Smooth muscle cell of the coronary artery (primary cell): ENCODE measurements at places on chromosomes 11 and 22. TPM values are rescaled to one million over a fixed set of nuclear protein-coding genes. Genes with fewer than 3 reads are reported as not detected.

LRRC75B gene
- 1.9 and 2.6 TPM in 2 replicates for total RNA-seq

LYVE1 gene
- total RNA-seq: 0.23 and 0.59 TPM in 2 replicates

RFPL1 gene
- not detected in 2 replicates for total RNA-seq

VWCE gene
- 0.38 and 3.3 TPM in 2 replicates for total RNA-seq

NDUFA6 gene
- 61.3 and 63.1 TPM in 2 replicates for total RNA-seq

JHY gene
- total RNA-seq: 0.98 and 1.4 TPM in 2 replicates

DERL3 gene
- total RNA-seq: 0.23 TPM in 1 of 2 replicates, not detected in the other

NTM gene
- 16.1 and 16.8 TPM in 2 replicates for total RNA-seq

CABP4 gene
- total RNA-seq: not detected in 2 replicates

C11orf42 gene
- total RNA-seq: not detected in 2 replicates

TIMP3 gene
- 62.1 and 206 TPM in 2 replicates for total RNA-seq

NF2 gene
- total RNA-seq: 57.7 and 116 TPM in 2 replicates

TRIM51 gene
- total RNA-seq: not detected in 2 replicates
